Stimulated activated CD8-positive, alpha-beta memory T cell treated with anti-CD3 and anti-CD28 coated beads, Interleukin-7, amount 100 ng/mL, for 1 hour (primary cell): ENCODE measurements at places on chromosomes 7 and 10.

- no peak for DNase-seq
Observed at GRCh38 chr7:90119178-90119971, 34.9 kb upstream of the STEAP1 start.

- no peak for DNase-seq
Observed at GRCh38 chr10:100687143-100688003, 58.0 kb upstream of the PAX2 start.

DNA sequence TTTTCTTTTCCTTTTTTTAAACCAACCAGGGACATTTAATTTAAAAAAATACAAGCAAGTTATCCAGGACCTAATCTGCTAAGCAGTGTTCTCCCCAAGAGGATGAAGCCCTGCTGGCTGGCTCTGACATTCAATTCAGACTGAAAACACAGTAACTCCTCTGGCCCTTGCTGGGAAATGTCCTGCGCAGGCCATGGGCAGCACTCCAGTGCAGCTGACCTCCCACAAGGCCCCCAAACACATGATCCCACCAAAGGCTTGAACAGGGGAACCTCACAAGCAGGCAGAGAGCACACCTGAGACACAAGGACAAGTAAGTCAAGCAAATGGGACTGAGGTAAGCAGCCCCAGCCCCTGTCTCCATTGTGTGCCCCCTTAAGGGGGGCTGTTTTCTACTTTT lies 56.9 kb upstream of the FHIP2A start:
- DNase-seq = no peak

GRCh38 chr10:93865794-93866425 lies 27.9 kb upstream of the SLC35G1 start:
- no peak for DNase-seq

- no peak for DNase-seq
Observed at GRCh38 chr10:111108441-111108840, 31.6 kb downstream of the ADRA2A start.

- DNase-seq = no peak
Observed at GRCh38 chr7:26865094-26865388, 651 bp upstream of the SKAP2 start.

DNA sequence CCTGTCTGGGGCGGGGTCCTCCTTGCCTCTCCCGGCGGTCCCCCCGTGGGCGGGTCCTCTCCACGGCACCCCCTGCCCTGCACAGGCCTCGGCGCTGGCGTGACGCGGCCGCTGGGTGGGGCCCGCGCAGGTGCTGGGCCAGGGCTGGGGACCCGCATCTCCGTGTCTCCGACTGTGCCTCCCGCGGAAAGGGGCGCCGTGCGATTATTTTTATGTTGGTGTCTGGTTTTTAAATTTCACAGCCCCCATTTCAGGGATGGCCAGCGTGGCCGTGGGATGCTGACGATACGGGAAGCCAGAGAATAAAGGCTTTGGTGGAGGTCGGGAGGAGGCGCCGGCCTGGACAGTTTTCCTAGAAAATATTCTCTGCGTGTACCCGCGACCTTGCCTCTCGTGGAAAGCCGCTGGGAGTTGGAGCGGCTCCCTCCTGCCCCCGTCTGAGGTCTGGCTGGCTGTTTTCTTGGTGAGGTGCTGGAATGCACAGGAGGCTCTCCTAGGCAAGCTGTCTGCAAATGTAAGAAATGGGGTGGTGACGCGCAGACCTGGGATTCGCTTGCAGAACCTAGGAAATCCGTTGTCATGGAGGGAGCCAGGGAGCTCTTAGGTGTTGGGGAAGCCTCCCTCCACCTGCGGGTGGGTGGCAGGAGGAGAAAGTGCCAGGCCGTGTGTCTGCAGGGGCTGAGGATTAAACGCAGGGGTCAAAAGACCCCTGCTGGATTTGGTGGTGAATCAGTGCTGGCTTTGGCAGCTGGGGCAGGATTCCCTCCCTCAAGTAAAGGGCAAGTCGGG lies 28.7 kb upstream of the JAKMIP3 start:
- no peak for DNase-seq

GRCh38 chr10:122850705-122851640 lies 5.3 kb upstream of the CUZD1 start:
- no peak for DNase-seq

DNA sequence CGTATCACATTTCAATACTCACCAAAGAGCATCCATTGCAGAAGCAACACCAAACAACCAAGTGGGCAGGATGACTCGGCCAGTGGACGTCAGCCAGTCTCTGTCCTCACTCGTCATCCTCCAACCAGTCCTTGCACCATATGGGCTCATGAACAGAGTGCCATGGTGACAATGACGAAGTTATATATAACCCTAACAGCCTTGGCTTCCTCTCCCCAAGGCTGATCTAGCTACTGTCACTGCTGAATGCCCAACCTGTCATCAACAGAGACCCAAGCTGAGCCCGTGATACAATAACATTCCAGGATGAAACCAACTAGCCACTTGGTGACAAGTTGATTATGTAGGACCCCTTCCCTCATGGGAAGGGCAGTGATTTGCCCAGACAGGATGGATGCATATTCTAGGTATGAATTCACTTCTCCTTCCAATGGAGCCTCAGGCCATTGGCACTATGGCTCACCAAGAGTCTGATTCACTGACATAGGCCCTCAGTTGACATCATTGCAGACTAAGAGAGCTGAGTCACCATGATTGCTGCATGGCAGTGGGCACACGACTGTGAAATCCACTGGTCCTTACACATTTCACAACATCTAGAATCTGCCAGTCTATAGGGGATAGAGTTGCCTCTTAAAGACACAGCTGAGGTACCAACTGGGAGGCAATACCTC lies 26.3 kb upstream of the PPIF start:
- no peak for DNase-seq

GRCh38 chr7:155685070-155685790 lies 40.8 kb downstream of the RBM33 start:
- DNase-seq = no peak
